ENCODE measurements at places on chromosomes 1 and 21.

- DNase-seq: no peak
Observed at GRCh38 chr1:229089586-229090208, 181.2 kb upstream of the RAB4A start.

DNA sequence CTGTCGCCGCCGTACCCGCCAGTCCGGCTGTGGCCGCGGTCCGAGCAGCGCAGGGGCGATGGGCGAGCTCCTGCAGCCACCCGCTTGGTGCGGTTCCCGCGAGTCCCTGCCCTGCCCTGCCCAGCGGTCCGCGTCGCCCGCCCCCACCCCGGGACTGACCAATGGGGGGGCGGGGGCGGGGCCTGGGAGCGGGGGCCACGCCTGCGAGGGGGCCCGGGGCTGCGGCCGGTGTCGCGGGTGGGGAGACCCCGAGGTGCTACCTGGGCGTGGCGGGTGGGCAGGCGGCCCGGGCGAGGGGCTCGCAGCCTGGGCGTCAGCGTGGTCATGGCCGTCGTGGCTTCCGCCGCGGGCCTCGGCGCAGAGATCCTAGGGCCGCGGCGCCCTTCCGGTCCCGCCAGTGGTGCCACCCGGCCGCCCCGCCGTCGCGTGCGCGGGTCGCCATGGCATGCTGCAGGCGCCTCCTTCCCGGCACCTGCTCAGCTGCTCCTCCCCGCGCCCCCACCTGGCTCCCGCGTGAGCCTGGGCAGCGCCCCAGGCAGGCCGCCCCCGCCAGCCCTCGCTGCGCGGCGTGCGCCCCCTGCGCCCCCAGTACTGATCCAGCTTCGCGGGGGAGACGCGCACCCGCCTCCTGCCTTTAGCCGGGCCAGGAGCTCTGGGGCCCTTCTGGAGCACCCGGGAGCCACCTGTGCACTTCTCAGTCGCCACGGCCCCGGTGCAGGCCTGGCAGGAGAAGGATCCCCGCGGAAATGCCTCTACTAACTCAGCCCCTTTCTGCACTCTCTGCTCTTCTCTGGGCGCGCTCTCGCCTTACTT, at the start of gene BMP8B:
TSS of gene BMP8B (minus strand) at position 108 of the 813 bp plus-strand sequence. CDS start 380 bp downstream, outside the sequence.
- DNase-seq: peak; percentile 84

DNA sequence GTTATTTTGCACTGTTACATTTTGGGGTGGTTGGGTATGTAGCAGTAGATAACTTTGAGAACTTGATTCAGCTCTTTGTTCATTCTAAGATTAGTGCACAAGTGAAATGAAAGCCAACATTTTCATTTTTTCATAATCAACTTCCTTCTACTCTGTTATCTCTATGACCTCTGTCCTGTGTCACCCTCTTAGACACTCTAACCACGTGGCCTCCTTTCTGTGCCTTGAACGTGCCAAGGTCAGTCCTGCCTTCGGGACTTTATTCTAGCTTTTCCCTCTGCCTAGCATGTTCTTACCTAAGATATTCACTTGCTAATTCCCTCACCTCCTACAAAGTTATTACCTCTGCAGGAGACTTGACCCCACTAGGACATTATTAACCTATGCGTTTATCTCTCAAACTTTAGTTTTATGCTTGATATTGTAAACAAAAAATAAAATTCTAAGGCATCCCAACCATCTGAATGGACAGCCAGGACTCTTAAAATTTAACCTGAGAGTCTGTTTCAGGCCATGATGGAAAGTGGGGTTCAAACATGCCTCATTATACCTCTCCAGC, 19.2 kb upstream of the EDEM3 start:
- no peak for DNase-seq

- no peak for DNase-seq
Observed at GRCh38 chr1:192303029-192303428, 13.8 kb upstream of the RGS21 start.

GRCh38 chr1:182120411-182121258, 59.1 kb upstream of the ZNF648 start:
- no peak for DNase-seq

DNA sequence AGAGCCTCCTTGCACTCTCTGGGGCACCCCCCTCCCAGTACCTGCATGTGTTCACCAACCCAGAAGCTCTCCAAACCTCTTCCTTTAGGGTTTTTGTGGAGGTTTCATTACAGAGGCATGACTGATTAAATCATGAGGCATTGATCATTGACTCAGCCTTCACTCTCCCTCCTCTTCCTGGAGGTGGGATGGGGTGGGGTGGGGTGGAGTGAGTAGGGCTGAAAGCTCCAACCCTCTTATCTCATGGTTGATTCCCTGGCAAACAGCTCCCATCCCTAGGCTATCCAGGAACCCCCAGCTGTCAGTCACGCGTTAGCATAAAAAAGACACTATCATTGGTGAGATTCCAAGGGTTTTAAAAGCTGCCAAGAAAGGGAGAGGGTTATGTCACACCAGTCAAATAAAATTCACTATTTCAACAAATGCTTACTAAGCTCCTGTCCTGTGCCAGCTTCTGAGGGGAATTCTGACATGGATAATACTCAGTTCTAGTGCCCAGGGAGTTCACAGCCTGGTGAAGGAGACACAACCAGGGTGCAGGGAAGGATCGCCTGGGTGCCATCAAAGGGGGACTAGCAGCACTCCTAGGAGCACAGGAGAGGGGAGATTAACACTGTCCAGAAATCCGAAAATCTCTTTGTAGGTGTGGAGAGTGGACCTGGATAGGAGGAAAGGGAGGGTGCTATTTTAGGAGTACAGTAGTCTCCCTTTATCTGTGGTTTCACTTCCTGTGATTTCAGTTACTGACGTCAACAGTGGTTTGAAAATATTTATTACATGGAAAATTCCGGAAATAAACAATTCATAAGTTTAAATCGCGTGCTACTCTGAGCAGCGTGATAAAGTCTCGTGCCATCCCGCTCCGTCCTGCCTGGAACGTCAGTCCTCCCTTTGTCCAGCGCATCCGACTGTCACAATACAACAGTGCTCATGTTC, 6.8 kb upstream of the IL24 start:
- no peak for DNase-seq

DNA sequence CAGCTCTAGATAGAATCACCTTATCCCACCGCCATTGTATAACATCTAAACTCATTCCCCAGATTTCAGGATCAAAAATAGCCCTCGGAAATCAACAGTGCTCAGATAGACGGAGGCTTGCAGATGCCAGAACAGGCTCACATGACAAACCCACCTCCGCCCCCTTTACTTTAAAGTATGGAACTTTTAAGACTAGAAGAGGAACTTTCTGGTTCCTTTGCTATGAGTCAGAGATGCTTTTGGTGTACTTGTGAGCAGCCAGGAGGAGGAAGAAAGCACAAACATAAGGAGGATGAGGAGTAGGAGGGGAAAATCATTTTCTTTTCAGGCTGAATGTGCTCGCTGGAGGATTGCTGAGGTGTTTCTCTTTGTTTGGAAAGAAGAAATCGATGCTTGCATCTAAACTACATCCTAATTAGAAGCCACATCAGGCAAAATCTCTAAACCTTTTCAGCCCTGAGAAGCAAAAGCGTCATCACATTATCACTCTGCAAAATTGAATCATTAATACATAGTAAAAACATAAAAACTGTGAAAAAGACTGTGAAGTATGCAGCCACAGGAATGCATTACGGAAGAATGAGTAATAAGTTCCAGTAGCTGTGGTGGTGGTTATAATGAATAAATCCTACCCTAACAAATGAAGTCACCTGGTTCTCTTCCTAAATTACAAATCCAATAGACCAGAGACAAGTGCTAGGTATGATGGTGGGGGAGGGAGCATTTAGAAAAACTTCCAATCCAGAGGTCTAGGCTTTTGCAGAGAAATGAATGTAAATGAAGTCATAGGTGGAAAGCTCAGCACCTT, 251.3 kb downstream of the KCNH1 start:
- no peak for DNase-seq

- no peak for DNase-seq
Observed at GRCh38 chr1:71600023-71600422, 519.2 kb upstream of the ZRANB2 start.

GRCh38 chr1:205925736-205926135, 17.5 kb downstream of the SLC26A9 start:
- no peak for DNase-seq

GRCh38 chr1:62318320-62318755, 896 bp downstream of the KANK4 start:
- DNase-seq: no peak

DNA sequence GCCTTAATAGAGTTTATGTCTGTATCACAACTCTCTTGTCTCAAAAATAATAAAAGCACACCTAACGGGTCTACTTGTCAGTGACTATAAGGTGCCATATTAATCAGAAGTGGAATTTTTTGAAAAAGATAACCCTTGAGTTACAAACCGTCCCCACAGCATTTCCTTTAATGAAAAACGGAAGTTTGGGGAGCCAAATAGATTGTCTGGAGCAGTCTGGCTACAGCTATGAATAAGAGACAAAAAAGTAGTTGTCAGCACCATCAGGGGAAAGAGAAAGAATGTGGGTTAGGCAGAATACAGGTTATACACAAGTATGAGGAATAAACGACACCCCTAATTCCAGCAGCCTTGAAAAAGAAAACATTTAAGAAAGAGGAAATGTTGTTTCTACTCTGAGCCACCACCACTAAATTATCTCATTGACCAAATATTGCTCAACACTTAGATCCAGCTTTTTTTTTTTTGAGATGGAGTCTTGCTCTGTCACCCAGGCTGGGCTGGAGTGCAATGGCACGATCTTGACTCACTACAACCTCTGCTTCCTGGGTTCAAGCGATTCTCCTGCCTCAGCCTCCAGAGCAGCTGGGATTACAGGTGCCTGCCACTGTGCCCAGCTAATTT, 29.4 kb upstream of the USP24 start:
- no peak for DNase-seq

DNA sequence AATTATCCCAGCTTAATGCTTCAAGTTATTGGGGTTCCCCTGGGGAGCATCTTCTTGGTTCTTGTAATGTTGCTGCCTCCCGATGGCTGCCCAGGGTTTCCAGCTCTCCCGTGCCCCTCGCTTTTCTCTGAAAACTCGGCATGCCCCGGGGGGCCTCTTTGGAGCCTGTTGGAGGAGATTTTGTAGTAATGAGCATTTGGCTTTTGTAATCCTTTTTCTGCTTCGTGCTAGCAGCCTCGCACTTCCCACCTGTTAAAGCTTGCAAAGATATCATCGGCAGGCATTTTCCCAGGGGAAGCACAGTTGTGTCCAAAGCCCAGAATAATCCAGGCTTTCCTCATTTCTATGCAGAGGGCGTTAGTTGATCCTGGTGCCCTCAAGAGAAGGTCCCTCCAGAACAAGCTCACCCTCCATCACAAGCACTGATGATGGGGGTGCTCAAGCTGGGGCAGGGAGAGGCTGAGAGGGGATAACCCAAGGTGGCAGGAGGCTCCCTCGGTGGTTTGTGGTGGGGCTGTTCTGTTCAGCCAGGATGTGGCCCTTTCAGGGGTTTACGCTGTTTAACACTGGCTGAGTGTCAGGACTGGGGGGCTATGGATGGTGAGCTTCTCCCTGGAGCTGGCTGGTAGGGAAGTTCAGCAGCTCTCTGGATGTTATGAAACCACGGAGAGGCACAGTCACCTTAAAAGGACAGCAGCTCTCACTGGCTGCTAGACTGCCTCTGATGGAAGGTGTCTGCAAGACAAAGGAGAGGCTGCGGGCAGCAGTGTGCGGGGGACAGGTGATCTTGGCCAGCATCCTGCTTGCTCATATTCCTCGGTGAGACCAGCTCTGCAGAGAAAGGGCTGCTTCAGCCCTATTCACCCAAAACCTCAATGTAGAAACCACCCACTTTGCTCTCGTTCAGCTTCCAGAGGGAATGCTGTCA, 477.1 kb upstream of the VAMP3 start:
- no peak for DNase-seq

DNA sequence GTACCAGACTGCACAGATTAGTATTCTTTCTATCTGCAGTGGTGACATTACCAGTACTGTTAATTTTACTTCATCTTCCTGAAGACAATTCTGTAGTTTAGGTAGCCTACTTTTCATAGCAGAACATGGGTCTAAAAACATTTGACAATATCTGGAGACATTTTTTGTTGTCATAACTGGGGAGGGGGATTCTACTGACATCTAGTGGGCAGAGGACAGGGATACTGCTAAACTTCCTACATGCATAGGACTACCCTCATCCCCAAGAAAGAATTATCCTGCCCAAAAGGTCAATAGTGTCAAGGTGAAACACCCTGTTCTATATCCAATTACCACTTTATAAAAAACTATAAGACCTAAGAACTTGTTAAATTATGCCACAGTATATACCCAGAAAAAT, 3.4 kb upstream of the ARHGAP29 start:
- no peak for DNase-seq

- DNase-seq: peak; percentile 76
Observed at GRCh38 chr1:24111996-24112779, at the start of gene MYOM3. Gene MYOM3 (minus strand): TSS chr1:24112135. CDS start chr1:24108636, 3,499 bp downstream.

- no peak for DNase-seq
Observed at GRCh38 chr1:203186446-203187303, at the start of gene CHI3L1. Gene CHI3L1 (minus strand): TSS chr1:203186704. CDS start chr1:203186623, 81 bp downstream.

DNA sequence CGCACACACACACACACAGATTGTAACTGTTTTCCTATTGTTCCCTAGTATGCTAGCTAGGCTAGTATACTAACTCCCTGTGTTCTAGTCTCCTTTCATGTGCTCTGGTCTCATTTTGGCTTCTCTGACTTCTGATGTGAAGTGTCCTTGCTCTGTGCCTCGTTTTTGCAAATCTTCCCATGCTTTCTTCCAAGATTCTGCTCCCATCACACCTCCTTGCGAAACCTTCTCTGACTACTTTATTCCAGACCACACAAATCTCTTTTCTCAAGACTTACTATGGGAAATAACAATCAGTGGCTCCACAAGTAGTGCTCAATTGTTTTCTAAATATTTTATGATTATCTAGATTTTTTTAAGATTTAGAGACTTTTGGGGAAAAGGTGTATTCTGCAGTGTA, 10.3 kb downstream of the PRRX1 start:
- no peak for DNase-seq

- DNase-seq: no peak
Observed at GRCh38 chr1:80066060-80066459, 1059.5 kb upstream of the ADGRL4 start.

DNA sequence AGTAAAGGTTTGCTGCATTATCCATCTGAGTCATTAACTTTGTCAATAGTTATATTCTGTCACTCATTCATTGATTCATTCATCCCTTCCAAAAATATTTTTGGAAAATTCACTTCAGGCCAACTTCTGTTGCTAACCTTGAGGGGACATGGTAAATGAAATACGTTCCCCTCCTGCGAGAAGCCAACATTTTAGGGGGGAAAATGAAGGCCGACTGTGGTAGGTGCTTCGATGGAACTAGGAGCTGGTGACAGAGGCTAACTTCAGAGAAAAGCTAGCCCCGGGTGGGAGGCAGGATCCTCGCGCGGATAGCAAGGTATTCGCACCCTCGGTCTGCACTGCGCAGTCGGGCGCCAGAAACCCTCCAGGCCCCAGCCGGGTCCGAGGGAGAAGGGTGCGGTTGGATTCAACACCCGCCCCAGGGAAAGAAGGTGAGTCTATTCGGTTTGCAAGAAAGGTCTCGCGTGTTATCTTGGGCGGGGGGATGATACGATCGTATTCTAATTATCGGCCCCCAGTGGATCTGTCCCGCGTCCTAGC, 646 bp upstream of the RRP15 start:
- DNase-seq: no peak

All from GM10248 (cell line).